ENCODE measurements at places on chromosomes 11 and 22.

GRCh38 chr11:73218106-73218829 is at the start of gene P2RY2:
Gene P2RY2 (plus strand): TSS chr11:73218281. CDS start chr11:73234160, 15,879 bp downstream.
- DNase-seq, result no peak

- no peak for DNase-seq
Observed at GRCh38 chr11:108912581-108912980, 247.7 kb downstream of the DDX10 start.

DNA sequence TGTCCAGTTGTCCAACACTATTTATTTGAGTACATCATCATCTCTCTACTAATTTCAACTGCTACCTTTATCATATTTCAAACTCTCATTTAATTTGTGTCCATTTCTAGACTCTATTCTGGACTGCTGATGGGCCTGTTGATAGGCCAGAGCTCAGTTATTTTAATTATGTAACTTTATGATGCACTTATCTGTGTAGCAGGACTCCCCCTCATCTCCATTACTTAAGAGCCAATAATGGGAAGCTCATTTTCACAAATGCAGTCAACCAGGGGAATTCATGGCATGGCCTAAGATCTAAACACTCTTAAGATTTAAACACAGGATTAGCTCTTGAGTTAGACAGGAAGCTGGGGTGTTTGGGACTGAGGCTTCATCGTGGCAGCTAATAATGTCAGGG is 21.4 kb downstream of the KCNQ1OT1 start:
- DNase-seq, result no peak

- no peak for DNase-seq
Observed at GRCh38 chr11:65071907-65072630, 11.8 kb downstream of the CDCA5 start.

DNA sequence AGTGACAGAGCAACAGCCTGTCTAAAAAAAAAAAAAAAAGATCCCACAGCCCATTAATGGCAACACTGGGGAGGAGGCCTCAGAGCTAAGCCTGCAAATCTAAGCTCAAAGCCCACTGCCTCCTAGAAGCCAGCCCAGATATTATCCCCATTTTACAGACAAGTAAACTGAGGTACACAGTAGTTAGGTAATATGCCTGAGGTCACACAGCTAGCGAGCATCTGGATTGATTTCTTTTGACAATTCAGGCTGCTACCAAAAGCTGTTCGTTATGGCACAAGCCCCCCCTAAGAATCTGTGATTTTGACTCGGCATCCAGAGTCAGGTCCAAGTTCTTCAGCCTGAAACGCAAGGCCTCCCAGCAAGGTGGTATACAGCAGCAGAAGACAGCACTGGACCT is 13.7 kb downstream of the ELFN2 start:
- DNase-seq, result no peak

Measured in activated T-helper 1 cell treated with anti-CD3 and anti-CD28 coated beads, Interleukin-2, amount 50 U/mL, for 16 hours (primary cell).